CD4-positive, alpha-beta T cell treated with Interleukin-2 at 100 ng/mL for 4 hours (primary cell): ENCODE measurements at places on chromosomes 6 and 20.

- no peak for DNase-seq
These were observed 210.3 kb upstream of the ARG1 start for GRCh38 chr6:131362696-131363095.

DNA sequence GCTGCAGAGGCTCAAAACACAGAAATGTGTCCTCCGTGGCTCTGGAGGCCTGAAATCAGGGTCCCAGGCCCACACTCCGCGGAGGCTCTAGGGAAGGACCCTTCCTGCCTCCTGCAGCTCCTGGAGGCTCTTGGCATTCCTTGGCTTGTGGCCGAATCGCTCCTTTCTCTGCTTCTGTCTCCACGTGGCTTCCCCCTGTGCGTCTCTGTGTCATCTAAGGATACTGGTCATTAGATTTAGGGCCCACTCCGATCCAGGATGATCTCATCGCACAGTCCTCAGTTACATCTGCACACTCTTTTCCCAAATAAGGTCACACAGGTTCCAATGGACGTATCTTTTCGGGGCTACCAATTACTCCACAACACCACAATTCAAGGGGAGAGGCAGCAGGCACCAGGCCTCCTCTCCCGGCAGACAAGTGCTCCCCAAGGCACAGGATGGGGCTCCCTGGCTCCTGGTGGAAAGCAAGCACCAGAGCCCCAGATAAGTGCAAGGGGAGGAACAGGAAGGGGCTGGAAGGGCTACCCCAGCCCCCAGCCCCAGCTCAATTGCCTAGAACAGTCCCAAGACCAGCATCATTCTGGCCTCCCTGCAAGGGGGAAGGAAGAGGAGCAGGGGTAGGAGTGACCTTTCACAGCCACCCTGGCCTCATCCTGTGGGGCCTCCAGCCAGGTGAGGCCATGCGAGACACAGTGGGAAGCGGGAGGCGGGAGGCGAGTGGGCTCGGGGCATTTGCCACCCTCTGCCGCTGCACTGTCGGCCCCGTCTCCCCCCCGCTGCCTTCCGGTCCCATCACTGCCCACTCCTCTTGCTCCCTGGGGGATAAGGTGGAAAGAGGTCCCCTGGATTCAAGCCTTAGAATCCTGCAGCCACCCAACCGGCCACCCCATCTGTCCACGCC lies 16.3 kb downstream of the NTSR1 start:
- DNase-seq, result no peak

DNA sequence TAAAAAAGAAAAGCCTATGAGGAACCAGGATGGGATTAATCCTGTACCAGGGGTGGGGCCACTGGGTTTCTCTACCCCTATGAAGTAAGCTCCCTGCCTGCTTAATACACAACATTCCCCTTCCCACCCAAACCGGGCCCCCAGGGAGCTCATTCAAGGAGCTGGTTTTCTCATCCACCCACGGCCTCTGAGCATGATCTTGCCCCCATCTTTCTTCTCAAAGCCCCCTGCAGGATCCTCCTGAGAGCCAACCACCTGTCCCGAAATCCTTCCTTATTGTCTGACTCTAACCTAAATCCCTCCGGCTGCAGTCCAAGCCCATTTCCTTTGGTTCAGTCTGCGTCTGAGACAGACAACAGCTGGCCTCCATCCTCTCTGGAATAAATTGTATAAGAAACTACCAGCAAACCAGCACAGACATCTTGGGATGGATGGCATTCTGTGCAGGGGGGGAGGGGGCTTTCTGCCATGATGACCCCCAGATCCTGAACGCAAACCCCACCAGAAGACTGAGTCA lies 21.0 kb downstream of the KCNK5 start:
- DNase-seq, result no peak

- DNase-seq, result peak; percentile 17
These were observed 22.5 kb upstream of the C6orf58 start for GRCh38 chr6:127554435-127555006.

DNA sequence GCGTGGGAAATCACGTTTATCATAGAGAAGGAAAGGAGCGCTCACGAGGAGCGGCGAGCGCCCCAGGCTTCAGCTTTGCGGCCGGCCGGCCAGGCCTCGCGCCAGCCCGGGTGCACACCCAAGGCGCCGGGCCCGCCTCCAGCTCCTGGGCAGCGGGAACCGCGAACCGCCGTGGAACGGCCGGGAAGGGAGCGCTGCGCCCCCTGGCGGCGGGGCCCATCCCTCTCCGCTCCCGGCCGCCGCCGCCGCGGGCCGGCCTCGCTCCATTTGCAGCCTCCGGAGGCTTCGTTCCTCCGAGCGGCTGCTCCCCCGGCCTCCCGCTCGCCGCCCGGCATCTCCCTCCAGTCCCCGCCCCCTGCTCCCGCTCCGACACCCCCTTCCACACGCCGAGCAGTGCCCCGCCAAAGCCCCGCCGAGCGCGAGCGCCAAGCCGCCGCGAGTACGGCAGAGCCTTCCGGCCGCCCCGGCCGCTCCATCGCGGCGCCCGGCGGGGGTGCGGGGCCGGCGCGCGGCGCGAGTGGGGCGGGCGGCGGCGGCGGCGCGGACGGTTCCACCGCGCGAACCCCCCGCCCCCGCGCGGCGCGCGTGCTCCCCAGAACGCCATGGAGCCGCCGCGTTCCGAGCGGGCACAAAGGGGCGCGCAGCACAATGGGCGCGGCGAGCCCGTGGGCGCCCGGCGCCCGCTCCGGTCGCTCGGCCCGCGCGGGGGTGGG lies 946 bp downstream of the BEND3 start:
- peak; percentile 62 for DNase-seq

GRCh38 chr6:114739656-114740055 lies 396.8 kb upstream of the HS3ST5 start:
- no peak for DNase-seq

GRCh38 chr6:14231071-14231483 lies 113.5 kb downstream of the CD83 start:
- no peak for DNase-seq

DNA sequence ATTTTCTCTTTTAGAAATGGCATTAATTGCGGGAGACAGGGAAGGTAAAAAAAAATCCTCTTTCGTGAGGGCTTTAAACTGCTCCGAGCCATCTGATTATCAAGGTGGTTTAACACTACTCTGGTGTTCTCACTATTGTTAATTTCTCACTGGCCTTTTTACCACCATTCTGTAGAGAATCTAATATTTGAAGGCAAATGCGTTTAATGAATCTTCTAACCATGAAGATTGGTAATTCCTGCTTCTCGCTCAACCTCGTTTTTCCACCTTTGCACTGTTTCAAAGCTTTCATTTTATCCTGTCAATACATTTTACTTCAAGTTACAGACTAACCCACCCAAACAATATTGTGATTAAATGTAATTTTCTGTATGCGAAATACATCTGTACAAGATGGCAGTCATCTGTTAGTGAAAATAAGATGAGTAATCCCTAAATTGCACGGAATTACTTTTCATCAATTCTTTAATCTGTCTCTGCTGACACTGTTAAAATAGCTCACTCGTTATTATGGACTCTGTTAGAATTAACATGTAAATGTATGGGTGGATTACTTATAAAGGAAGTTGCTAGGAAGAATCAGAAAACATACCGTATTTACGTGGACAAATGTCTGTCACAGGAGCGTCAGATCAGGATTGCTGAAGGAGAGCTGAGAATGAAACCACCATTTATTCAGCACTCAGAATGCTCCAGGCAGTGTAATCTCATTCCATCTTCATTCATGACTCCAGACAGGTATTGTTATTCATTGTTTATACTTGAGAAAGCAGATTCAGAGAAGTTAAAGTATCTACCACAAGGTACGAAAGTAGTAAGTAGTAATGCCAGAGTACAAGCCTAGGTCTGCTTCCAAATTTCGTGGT lies 1.1 kb upstream of the LCA5 start:
- DNase-seq, result no peak

GRCh38 chr20:57630061-57630460 lies 9.8 kb upstream of the ZBP1 start:
- DNase-seq, result no peak

GRCh38 chr20:59001068-59001448 lies 6.0 kb downstream of the CTSZ start:
- DNase-seq, result no peak
